MV-4-11 (cell line): ENCODE measurements at places on chromosomes 16 and 17.

- DNase-seq: no peak
These were observed 44.7 kb downstream of the COG7 start for GRCh38 chr16:23408242-23408822.

DNA sequence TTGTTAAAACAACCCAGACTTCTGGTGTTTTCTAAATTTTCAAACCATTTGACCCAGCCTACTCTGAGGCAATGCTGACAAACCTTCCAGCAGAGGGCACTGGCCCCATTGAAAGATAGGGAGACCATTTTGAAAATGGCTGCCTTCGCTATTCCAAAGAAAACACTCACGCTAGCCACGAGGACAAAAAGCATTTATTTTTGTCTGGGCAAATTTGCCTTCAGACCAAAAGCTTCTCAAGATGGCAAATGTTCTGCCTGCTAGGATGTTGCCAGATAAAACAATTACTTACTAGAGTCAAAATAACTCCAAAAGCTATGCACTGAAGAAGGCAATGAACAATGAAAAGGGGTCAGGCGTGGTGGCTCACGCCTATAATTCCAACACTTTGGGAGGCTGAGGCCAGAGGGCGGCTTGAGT is 296.7 kb upstream of the IRX5 start:
- DNase-seq: no peak

- no peak for DNase-seq
These were observed 716 bp downstream of the TMEM94 start for GRCh38 chr17:75457047-75457654.

GRCh38 chr17:42050393-42051012 is at the start of gene C17orf113:
Gene C17orf113 (minus strand): TSS chr17:42050601. CDS start chr17:42043376, 7,225 bp downstream.
- peak; percentile 16 for DNase-seq

DNA sequence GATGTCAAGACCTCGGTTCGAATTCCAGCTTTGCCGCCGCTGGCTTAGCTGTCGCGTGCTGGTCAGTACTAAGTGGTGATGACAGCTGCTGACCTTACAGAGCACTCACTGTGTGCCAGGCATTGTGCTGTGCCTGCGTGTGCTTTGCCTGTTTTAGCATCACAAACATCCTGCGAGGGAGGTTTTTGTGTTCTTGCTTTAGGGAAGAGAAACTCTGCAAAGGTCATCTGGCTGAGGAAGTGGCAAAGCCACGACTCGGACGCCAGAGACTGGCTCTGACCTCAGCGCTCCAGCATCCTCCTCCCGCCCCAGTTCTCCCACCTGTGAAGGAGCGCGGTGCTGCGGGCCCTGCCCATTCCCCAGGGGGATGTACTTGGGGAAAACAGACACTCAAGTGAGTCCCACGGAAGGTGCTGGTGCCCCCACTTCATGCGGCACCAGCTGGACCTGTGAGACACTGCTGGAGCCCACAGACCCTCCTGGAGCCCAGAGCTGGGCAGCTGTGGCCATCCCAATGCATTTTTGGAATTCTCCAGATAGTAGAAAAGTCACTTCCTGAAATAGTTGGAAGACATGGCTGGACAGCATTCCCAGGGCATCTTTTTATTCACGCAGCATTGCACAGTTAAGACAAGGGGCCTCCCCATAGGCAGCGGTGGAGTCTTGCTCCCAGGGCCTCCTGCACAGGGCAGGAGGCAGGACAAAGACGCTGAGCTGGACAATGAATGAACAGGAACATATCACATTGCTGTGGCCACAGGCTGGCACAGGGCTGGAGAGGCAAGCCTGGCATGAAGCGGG is 20.0 kb upstream of the HERPUD1 start:
- peak; percentile 96 for DNase-seq

- no peak for DNase-seq
These were observed 9.6 kb downstream of the ACE start for GRCh38 chr17:63486317-63487013.

DNA sequence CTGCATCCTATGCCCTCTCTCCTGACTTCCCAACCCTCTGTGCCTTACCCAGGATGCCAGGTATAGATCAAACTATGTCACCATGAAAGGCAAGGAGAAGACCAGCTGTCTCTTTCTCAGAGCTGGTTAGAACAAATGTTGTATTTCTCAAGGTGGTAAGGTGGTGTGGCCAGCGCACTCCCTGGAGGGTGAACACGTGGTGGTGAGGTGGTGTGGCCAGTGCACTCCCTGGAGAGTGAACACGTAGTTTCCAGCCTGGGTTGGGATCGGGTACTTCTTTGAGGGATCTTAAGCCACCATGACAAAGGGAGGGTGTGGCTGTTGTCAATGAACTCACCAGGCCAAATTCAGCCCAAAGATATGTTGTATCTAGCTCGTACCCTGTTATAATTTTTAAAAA is 26.8 kb downstream of the KATNIP start:
- no peak for DNase-seq

DNA sequence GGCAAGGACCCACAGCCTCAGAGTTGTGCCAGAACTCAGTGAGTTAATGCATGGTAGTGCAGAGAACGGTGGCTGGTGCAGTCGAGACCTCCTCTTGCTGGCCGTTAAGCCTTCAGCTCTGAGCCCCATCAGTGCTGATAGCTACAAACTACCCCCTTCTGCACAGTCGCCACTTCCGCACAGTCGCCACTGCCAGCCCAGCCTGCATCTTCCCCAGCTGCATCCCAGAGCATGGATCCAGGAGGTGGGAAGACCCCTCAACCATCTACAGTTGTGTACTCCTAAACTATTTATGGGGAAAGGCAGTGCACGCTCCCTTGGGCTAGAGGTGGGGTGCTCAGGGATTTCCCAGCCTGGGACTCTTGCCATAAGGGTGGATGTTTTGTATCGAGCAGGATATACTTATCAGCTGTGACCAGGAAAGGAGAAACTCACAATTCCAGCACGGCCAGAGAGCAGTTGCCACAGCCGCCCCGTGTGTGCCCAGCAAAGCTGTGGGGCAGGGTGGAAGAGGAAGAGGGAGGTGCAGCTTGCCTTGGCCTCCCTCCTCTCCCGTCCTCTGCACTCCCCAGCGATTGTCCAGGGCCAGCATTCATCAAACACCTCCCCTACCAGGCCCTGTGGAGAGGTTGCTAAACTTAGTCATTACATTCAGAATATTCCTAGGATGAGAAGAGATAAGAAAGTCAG is 49.5 kb upstream of the CMIP start:
- no peak for DNase-seq

- peak; percentile 76 for DNase-seq
These were observed 6.2 kb downstream of the UNKL start for GRCh38 chr16:1408171-1408837.

DNA sequence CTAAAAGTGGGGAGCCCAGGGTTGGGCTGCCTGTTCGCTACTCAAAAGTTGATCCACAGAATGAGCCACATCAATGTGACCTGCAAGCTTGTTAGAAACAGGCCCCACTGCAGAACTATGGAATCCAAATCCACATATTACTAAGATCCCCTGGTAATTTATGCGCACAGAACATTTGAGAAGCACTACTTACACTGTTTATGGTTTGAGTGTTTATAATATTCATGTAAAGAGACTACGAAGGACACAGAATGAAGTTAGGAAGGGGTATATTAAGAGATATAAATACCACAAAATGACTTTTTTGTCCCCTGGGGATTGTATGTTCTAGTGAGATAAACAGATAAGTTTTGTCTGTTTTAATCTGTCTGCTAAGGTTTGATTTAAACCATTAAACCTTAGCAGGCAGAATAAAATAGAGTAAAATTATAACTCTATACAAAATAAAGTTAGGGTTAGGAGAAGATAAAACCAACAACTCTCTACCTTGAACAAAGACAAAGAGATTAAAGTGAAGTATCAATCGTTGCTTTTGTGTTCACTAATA is 666.9 kb upstream of the SOX9 start:
- DNase-seq: no peak
